ENCODE measurements at places on chromosomes 7 and 10.

GRCh38 chr7:44967571-44968446, 11.0 kb downstream of the MYO1G start:
- DNase-seq = peak; percentile 78

GRCh38 chr7:81887098-81888090, 117.5 kb upstream of the HGF start:
- DNase-seq = no peak

GRCh38 chr7:30805081-30805691, 34.0 kb downstream of the MINDY4 start:
- DNase-seq = no peak

DNA sequence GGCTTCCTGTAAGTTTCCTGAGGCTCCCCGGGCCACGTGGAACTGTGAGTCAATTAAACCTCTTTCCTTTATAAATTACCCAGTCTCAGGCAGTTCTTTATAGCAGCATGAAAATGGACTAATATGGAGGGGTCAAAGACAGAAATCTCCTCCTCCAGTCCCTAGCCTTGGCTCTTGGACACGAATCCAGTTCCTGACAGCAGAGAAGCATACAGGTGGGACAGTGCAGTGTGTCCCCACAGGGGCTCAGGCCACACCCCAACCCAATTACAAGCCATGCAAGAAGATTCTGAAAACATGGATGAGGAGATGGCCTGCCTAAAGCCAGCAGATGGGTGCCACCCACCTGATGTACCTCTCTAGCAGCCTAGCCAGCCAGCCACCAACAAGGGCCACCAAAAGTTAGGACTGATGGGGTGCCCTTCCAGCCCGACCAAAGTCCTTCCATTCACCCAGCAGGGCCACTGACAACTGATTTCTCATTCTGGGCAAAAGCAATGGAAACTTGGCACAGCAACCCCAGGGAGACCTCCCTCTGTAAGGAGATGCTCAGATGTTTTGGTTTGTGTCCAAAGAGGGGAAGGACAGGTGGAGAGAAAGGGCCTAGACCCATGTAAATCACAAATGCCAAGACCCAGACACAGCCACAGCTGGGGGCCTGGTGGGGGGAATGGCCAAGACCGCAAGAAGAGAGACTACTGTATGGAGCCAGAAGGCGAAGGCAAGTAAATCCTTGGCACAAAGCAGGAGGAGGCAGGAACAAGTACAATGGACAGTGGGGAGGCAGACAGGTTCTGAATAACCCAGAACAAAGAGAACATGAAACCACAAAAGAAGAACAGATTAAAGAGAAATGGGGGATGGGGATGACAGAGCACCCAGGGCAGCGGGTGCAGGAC, 13.6 kb downstream of the GPRIN2 start:
- DNase-seq = no peak

DNA sequence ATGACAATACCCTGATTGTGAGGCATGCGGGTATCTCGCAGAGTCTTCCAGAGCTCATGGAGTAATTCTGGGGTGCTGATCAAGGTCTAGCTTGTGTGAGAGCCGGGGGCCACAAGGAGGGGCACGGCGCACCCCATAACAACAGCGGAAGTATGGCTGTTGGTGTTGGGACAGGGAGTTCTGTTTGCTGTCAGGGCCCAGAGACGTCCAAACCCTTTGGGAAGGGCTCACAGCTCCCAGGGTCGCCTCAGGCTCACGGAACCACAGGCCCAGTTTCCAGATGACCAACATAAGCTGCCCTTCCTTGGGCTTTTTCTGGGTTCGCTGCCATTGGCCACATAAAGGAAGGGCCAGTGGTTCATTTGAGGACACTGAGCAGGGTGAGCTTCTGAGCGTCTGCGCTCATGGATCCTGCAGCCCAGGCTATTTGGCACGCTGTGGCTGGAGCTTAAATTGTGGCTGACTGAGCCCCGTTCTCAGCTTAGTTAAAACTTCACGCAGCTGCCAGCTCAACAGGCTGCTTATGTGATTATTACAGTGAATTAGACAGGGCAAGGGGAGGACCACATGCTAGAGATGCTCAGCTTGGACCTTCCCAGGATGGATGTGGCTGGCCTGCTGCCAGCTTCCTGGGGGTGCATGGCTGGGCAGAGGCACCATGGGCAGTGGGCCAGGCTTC, 92.3 kb downstream of the DNAJB6 start:
- no peak for DNase-seq

GRCh38 chr10:44395396-44395795, 10.5 kb upstream of the CXCL12 start:
- no peak for DNase-seq
